ENCODE measurements at places on chromosomes 1 and 21. TPM values are rescaled to one million over a fixed set of nuclear protein-coding genes. Genes with fewer than 3 reads are reported as not detected.

Gene GPR37L1
- not detected for total RNA-seq

Gene SLC44A5
- 0.05 TPM for total RNA-seq

Gene TSACC
- total RNA-seq: not detected

Gene CFHR2
- total RNA-seq: not detected

Gene RNF186
- not detected for total RNA-seq

Gene FLVCR1
- 18.8 TPM for total RNA-seq

Gene RAB3GAP2
- 20.6 TPM for total RNA-seq

Gene HENMT1
- 0.58 TPM for total RNA-seq

Gene MAP1LC3C
- not detected for total RNA-seq

Gene FBXO2
- total RNA-seq: not detected

Gene SUSD4
- total RNA-seq: 0.03 TPM

Gene SELP
- not detected for total RNA-seq

Gene HTR6
- not detected for total RNA-seq

Gene GCSAML
- total RNA-seq: not detected

Gene CCDC28B
- 22.1 TPM for total RNA-seq

Gene NCDN
- 17.4 TPM for total RNA-seq

Gene LYST
- 8.1 TPM for total RNA-seq

Gene OR2L5
- total RNA-seq: not detected

Gene OLIG2
- total RNA-seq: not detected

Gene PPM1J
- not detected for total RNA-seq

Gene FMO2
- not detected for total RNA-seq

Gene PCP4
- total RNA-seq: not detected

Gene FCER1A
- total RNA-seq: not detected

Gene RGS8
- total RNA-seq: not detected

Gene SMYD2
- total RNA-seq: 77.1 TPM

Gene AK5
- total RNA-seq: 1.4 TPM

Gene FAM72B
- total RNA-seq: 9.6 TPM

Gene PYHIN1
- not detected for total RNA-seq

Gene GNG4
- total RNA-seq: 4.2 TPM

Gene METTL13
- total RNA-seq: 15.1 TPM

Gene TNFSF4
- 0.16 TPM for total RNA-seq

Gene HLX
- total RNA-seq: 8.3 TPM

Gene PHGDH
- 34.6 TPM for total RNA-seq

Gene NPL
- 2.4 TPM for total RNA-seq

Gene RORC
- not detected for total RNA-seq
